ENCODE measurements at places on chromosomes 1 and 21. TPM values are rescaled to one million over a fixed set of nuclear protein-coding genes. Genes with fewer than 3 reads are reported as not detected.

Gene CAMK1G
- not detected for total RNA-seq

Gene IL6R
- total RNA-seq = 3.8 TPM

Gene TFF2
- not detected for total RNA-seq

Gene SCP2
- 66.0 TPM for total RNA-seq

Gene UBXN10
- 0.50 TPM for total RNA-seq

Gene SAMSN1
- total RNA-seq = 82.6 TPM

Gene PIGK
- total RNA-seq = 25.7 TPM

Gene CSF3R
- total RNA-seq = 0.40 TPM

Gene FMO2
- not detected for total RNA-seq

Gene ALG14
- 4.6 TPM for total RNA-seq

Gene C1orf35
- total RNA-seq = 28.7 TPM

Gene BTG3
- total RNA-seq = 43.1 TPM

Gene MT1HL1
- not detected for total RNA-seq

Gene SH2D5
- 0.13 TPM for total RNA-seq
